Right cardiac atrium (tissue), 5 donors: ENCODE measurements at places on chromosomes 11 and 22. TPM values are rescaled to one million over a fixed set of nuclear protein-coding genes. Genes with fewer than 3 reads are reported as not detected.

DNA sequence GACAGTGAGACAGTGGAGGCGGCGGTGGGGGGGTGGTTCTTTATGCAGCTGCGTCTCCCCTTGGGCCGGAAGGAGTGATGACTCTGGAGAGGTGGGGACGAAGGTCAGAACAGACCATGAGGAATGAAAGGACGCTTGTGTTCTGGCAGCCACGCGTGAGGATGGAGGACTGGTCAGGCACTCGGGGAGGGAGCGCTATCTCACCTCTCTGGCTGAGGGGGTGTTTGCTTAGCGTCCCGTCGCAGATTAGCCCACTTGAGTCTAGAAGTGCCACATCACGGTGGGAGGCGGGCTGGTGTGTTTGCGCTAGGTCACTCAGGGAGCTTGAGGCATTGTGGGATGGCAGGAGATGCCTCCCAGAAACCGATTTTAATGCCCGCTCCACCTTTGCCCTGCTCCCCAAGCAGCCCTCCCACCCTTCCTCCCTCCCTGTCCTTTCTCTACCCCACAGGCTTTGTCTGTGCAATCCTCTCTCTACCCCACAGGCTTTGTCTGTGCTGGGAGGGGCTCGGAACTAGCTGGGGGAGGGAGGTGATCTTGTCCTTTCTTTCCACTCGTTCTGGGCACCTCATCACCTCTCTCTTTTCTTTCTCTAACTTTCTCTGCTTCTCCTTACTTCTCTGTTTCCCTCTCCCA, 97.8 kb downstream of the PKNOX2 start:
- DNase-seq, result peak; percentile 36

DNA sequence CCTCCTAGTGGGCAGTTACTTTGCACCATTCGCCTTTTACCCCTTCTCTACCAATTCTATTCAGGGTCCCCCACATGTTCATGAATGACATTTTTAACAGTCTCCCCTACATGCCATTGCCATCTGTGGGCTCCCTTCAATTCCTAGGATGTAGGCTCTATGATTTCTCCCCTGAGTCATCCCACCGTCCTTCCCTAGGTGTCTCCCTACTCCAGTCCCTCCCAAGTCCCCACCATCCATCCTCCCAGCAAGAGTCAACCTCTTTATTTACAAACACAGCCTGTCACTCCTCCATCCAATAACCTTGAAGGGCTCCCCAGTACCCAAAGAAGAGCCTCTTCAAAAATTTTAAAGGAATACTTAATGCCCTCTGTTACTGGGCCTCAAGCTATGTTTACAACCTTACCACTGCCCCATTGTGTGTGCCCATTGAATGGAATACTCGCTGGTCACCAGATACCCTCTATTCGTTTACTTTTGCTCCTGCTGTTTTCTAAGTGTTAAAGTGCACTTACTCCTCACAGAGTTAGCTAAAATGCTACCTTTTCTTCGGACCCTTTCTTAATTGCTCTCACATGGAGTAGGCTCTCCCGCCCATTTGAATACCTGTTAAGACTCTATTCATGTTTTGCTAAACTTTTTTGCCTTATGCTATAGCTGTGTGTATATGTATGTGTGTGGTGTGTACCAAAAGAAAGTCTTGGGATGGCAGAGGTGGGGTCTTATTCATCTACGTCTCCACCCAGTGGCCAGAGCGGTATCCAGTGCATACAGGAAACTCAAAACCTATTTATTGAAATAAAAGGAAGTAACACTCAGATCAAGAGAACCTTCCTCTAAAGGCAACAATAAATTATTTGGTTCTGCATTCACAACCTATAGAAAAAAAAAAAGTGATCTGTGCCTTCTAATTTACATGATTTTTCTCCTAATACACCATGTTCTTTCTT, 235.8 kb upstream of the CCDC90B start:
- peak; percentile 22 for DNase-seq

TENM4 gene
- total RNA-seq, result 1.5 TPM

MMP8 gene
- total RNA-seq, result not detected

DNA sequence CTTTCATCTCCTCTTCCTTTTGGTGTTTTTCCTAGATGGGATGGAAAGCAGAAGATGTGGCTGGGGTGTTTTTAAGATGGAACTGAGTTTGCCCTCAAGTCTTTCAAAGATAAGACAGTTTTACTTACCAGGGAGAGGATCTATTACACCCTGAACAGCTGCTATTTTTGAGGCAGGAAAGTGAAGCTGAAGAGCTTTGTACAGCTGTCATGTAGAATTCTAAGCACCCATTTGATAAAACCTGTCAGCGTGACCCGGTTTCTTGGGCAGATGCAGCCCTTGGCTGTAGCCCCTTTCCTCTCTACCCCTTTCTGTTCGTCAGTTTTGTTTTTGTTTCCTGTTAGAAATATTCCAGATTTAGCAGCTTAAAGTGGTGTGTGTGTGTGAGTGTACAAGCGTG, 35.2 kb downstream of the FAT3 start:
- DNase-seq, result no peak

LRRC10B gene
- total RNA-seq, result 0.86 TPM

- DNase-seq, result no peak
These were observed 2.1 kb downstream of the KMT2A start for GRCh38 chr11:118438314-118438931.

GRCh38 chr11:6402561-6402981, 12.3 kb downstream of the SMPD1 start:
- no peak for DNase-seq

GRCh38 chr22:39489094-39490068, 12.7 kb upstream of the MIEF1 start:
- DNase-seq, result peak; percentile 56

DNA sequence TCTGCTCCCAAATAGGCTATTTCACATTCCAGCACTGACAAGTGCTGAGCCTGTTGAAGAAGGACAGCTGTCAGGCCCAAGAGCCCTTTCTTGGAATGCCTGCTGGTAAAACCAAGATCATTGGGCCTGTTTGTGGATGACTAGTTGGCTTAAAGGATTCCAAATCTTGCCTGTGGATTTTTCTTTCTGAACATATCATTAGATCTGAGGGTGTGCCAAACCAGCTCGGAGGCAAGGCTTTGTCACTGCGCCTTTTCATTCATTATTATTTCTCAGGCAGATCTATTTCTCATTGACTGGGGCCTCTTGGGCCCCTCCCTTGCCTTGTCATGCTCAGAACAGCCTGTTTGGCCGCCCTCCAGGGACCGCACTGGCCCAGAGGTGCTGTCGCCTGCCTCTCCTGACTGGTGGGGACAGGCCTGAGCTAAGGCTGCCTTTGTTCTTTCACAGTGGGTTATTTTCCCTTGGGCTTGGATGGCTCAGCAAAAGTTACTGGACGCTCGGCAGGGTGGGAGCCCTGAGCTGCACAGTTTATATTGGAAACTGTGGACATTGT, 222.7 kb upstream of the SESN3 start:
- peak; percentile 90 for DNase-seq

GRCh38 chr22:29195118-29195963, 10.4 kb upstream of the EMID1 start:
- no peak for DNase-seq

GRCh38 chr11:119056421-119056999, 495 bp downstream of the HYOU1 start:
- DNase-seq, result no peak
